ENCODE measurements at places on chromosomes 6 and 20.

GRCh38 chr6:26327450-26328264 is 37.3 kb upstream of the BTN3A2 start:
- DNase-seq: no peak

DNA sequence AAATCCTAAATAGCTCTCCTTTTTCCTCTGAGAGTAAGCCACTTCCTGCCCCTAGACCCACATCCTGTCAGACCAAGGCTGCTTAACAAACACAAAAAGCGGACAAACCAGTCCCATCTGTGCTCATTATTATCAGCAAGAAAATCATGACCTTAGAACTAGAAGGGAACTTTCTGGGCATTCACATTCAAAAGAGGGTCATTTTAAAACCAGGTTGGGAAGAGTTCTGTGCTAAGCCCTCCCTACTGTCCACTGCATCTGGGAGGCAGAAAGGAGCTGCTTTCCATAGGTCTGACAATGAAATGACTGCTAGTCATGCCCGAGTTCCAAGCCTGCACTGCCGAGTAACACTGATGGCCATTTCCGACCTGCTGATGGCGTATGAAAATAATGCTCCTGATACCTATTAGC is 15.4 kb downstream of the EZR start:
- no peak for DNase-seq

DNA sequence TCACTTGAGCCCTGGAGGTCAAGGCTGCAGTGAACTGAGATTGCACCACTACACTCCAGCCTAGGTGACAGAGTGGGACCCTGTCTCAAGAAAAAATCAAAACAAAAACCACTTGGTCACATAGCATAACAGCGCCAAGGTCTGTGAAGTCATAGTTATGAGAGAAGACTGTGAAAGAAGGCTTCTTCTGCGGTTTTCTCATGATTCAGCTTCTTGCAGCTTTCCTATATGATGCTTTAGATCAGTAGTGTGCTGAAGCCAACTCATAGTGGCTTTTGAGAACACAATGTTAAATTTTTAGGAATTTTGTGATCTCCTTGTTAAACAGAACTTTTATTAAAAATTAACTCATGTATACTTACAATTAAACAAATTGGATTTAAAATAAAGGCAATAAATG is 136.2 kb upstream of the GLP1R start:
- no peak for DNase-seq

- DNase-seq: no peak
Observed at GRCh38 chr6:6521961-6522482, 66.5 kb upstream of the LY86 start.

DNA sequence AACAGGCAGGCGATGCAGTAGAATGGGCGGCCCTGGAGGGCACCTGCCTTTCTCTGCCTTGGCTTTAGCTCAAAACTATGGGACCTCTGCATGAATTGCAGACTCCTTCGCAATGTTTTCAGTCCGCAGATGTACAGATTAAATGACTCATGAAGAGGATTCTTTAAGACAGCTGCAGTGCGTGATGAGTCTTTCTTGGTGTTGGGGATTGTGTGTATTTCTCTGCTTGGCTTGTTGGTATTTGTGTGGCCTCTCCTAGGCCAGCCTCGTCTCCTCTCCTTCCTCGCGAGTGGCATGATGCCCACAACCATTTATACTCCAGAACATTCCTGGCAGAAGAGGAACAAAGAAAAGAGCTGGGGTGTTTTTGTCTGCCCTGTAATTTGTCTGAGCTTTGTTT is 110.6 kb downstream of the SYNDIG1 start:
- DNase-seq: no peak

GRCh38 chr6:139313229-139313628 is 21.4 kb upstream of the TXLNB start:
- DNase-seq: no peak

DNA sequence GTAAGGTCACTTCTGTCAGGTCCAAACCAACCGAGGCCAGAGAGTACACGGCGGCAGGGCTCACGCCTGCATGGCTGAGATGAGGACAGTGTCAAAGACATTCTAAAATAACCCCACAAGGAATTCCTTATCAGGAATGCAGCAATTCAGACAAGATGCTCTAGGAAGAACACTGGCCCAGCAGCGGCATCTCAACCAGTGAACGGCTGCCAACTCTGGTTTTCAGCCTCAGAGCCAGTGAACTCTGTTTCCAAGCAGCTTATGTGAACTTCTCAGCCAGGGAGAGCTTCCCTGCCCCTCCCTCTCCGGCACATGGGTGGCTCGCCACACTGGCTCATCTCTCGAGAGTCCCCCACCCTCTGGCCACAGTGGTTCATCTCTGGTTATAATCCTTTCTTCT is 36.9 kb downstream of the KCNQ2 start:
- no peak for DNase-seq

GRCh38 chr6:71523548-71523947 is 234.9 kb downstream of the OGFRL1 start:
- DNase-seq: no peak
